GM04503 (cell line): ENCODE measurements at places on chromosomes 6 and 20.

GRCh38 chr6:8545336-8545735 is 110.0 kb upstream of the SLC35B3 start:
- DNase-seq: no peak

DNA sequence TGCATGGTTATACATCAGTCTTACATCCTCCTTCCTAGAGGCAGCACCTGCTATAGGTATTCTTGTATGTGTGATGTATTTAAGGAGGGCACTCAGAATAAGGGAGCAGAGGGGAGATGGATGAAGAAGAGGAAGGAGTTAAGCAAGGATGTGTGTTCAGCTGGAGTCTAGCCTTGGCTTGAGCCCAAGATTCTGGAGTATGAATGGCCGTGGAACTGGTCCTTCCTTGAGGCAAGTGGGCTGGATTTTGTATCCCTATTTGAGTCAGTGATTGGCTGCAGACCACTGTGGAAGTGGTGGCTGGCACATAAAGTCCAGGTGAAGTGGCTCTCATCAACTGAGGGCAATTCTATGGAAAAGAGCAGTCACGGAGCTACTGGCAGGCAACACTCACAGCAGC is 112.0 kb upstream of the RNF24 start:
- no peak for DNase-seq

DNA sequence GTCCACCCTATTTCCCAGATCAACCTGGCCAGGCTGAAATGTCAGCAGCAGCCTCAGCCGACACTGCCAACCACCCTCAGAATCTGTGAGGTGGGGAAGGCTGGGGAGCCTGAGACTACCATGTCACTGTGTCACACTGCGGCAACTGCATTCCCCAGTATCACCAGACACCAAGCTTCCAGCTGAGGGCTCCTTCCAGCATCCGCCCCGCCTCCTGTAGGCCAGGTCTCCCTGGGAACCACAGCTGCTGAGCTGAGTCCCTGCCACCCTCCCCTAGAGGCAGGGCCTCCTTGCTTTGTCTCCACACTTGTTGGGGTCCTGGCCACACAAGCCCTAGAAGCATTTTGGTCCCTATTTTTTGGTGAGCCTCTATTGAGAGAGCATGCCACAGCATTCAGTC is 115.7 kb downstream of the UNC5CL start:
- no peak for DNase-seq

DNA sequence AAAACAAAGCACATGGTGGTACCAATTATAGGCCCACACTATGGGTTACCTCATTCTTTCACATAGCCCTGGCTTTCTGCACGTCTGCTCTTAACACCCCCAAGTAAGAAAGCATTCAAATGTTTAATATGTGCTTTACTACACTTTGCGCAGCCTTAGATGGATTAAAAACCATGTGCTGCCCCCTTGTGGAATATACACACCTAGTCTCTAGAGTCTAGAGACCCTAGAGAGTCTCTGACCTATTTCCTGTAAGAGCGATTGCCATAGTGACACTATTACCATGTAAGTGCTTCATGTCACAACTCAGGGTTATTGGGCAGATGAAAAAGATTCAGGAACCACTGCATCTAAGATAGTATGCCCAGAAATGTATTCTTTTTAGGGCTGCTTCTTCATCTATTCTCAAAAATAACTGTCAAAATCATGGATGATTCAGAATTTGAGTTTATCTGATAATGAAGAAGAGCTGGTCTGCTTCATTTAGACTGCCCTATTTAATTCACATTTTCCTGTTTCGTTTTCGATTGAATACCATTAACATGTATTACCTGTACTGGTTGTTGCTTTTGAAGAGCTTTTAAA is 186.3 kb downstream of the ADGB start:
- DNase-seq: no peak

- DNase-seq: no peak
Measured at GRCh38 chr6:148460876-148461646, 118.4 kb downstream of the SASH1 start.
